ENCODE measurements at places on chromosomes 5 and 9.
A peak's percentile ranks its signal among the peaks of the same experiment; 100 is the strongest.

DNA sequence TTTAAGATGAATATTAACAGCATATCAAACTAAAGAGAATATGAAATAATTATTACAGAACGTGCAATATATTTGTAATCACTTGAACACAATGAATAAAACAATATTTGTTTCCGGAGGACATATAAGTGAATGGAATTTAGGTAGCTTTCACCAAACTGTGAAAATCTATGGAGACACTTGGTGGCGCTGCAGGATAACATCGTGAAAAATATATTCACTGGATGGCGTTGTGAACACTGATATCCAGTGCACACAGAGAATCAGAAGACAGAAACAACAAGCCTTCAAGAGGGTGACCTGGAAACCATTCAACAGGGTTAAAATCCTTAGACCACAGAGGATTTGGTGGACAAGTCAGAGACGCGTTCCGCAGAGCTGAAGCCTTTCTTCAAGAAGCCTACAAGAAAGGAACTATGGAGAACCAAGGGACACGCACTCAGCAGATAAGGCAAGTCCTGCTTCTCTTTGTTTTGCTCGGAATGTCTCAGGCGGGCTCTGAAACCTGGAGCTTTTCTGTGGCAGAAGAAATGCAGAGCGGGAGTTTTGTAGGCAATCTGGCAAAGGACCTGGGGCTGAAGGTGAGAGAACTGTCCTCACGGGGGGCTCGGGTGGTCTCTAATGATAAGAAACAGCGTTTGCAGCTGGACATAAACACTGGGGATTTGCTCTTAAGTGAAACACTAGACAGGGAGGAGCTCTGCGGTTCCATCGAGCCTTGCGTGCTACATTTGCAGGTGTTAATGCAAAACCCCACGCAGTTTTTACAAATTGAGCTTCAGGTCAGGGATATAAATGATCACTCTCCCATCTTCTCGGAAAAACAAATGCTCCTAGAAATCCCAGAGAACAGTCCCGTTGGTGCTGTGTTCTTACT, at the start of gene PCDHB11:
TSS of gene PCDHB11 (plus strand) at position 269 of the 877 bp plus-strand sequence. CDS start at position 417, 148 bp downstream.
- no peak for DNase-seq

- DNase-seq, result no peak
Measured at GRCh38 chr5:115475788-115476187, 68.8 kb downstream of the FEM1C start.

GRCh38 chr9:29969856-29970647, 2396.8 kb upstream of the C9orf72 start:
- no peak for DNase-seq

GRCh38 chr5:36743891-36744772, 132.4 kb upstream of the NIPBL start:
- no peak for DNase-seq

GRCh38 chr5:73464016-73464745, 15.6 kb upstream of the FOXD1 start:
- DNase-seq, result no peak

DNA sequence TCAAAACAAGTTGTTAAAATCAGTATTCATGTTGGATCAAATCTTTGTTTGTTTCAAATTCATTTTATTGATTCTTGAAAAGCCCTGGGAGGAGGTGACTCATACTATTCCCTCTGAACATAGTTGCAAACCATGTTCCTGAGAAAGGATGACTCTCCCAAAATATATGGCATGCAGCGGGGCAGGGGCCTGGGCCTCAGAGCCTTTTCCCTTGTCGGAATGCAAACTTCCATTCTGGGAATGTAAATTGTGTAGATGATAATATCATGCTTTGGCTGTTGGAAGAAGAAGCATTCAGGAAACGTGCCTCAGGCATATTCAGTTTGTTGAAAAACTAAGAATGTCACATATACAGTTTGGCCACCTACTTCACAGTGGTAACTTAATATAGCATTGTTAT, 242.0 kb downstream of the AUH start:
- no peak for DNase-seq

DNA sequence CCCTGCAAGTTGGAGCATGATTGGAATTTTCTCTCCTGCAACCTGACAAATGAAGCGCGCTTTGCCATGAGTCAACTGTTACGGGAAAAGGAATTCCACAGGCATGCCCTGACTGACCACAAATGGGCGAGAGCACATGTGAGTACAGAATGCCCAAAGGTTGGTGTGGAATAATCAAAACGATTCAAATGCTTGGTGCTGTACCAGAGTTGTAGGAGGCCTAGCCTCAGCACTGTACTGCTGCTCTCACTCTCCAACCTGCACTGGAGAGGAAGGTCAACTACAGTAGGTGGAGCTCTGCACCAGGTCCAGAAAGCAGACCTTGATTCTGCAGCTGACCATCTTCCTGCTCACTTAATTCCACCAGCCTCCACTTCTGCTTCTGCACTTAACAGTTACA, 406.9 kb upstream of the ACTBL2 start:
- no peak for DNase-seq

- no peak for DNase-seq
Measured at GRCh38 chr5:107531308-107531707, 139.4 kb downstream of the EFNA5 start.

- DNase-seq, result no peak
Measured at GRCh38 chr9:134220311-134220710, 55.9 kb upstream of the RNU6ATAC start.

DNA sequence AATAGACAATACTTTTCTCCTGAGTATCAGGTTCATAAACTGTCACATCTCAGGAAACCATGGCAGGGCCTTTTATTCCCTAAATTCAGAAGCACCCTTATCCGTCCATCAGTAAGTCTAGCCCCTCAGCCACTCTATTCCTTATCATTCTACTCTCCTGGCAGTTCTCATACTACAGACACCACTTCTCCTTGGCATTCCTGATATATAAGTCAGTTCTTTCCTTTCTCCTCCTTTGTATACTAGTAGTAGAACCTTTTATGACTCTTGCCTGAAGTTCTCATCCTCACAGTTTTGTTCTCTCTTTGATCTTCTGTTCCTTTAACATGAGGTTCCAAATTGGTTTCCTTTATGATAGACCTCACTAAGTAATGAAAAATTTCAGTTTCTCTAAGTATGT, 29.3 kb downstream of the GRAMD2B start:
- no peak for DNase-seq

- no peak for DNase-seq
Measured at GRCh38 chr5:147101659-147102369, 133.0 kb upstream of the STK32A start.

DNA sequence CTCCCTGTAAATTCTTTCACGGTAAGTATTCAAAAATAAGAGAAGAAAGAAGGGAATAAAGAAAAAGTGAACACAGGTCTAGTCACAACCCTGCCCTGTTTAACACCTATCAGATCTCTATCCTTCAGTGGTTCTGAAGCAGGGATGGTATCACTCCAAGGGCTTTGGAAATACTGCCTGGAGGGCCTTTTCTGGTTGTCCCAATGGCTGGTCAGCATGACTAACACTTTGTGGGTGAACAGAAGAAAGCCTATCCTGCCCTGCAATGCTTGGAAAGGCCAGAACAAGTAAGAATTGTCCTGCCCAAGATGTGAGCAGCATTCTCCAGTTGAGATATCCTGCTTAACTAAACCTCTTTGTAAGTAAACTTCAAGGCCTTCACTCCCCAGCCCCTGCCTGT, 124.9 kb downstream of the TMEM167A start:
- no peak for DNase-seq

GRCh38 chr5:178223828-178224335, 8.7 kb downstream of the PHYKPL start:
- no peak for DNase-seq

- DNase-seq, result no peak
Measured at GRCh38 chr9:133999851-134000265, 7.7 kb upstream of the VAV2 start.

- DNase-seq, result no peak
Measured at GRCh38 chr5:132481596-132482211, 8.9 kb downstream of the IRF1 start.

- DNase-seq, result no peak
Measured at GRCh38 chr9:438066-438465, 223.4 kb downstream of the DOCK8 start.

GRCh38 chr9:100397529-100398266, 29.2 kb upstream of the MSANTD3 start:
- no peak for DNase-seq

DNA sequence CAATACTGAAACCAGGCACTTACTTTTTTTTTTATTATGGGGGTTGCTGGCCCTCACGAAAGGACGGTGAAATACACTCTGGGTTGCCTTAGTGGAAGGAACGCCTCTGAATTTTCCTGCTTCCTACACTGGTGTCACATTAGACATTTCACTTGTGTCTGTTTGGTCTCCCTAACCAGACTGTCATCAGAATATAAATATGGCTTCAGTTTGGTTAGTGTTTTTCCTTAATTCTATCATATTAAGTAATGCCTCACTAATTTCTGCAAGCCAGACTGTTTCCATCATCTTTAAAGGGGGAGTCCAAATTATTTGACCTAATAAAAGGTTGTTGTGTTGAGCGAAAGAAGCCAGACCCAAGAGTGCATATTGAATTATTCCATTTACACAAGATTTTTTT, 4.7 kb downstream of the GLIS3 start:
- no peak for DNase-seq

- peak; percentile 33 for DNase-seq
Measured at GRCh38 chr5:107248066-107248695, 422.6 kb downstream of the EFNA5 start.

GRCh38 chr5:173885475-173886010, 2.6 kb upstream of the CPEB4 start:
- DNase-seq, result peak; percentile 35

GRCh38 chr9:98951967-98952366, 8.3 kb downstream of the COL15A1 start:
- no peak for DNase-seq

DNA sequence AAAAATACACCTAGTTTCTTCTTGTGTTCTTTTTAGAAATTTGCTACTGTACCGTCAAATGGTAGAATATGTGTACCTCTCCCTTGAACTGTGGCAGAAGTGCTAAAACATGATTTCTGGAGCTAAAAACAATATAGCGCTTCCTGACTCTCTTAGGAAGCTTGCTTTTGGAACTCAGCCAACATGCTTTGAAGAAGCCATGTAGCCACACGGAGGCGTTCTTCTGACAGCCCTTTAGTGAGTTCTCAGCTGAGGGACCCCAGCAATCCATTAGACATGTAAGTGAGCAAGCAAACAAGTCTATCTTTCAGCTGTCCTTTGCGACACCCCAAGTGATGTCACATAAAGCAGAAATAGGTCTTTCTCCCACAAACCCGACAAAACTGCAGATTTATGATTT, 917.0 kb downstream of the CDH9 start:
- no peak for DNase-seq
